ENCODE measurements at places on chromosomes 2 and 18.

DNA sequence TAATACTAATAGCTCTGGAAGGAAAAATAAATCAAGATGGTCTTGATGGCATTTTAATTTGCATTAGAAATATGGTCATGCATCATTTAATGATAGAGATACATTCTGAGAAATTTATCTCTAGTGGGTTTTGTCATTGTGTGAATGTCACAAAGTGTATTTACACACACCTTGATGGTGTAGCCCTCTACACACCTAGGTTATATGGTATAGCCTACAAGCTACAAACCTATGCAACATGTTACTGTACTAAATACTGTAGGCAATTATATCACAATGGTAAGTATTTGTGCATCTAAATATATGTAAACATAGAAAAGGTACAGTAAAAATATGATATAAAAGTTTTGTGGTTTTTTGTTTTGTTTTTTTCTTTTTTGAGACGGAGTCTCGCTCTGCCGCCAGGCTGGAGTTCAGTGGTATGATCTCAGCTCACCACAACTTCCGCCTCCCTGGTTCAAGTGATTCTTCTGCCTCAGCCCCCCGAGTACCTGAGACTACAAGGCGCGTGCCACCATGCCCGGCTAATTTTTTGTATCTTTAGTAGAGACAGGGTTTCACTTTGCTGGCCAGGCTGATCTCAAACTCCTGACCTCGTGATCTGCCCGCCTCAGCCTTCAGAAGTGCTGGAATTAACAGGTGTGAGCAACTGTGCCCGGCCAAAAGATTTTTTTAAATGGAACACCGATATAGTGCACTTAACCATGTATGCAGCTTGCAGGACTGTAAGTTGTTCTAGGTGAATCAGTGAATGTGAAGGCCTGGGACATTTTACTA, 83.7 kb upstream of the UBXN4 start:
- DNase-seq = peak; percentile 17

DNA sequence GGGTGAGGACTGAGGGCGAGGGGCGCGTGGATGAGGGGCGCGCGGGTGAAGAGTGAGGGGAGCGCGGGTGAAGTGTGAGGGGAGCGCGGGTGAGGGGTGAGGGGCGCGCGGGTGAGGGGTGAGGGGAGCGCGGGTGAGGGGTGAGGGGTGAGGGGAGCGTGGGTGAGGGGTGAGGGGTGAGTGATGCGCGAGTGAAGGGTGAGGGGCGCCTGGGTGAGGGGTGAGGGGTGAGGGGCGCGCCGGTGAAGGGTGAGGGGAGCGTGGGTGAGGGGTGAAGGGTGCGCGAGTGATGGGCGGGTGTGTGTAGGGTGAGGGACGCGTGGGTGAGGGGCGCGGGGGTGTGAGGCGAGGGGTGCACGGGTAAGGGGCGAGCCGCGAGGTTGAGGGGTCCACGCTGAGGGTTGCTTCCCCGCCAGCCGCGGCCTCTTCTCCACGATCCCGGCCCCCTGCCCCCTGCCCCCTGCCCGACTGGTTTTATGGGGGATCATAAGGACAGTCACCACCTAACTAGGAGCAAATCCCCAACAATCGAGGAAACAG, 1.1 kb upstream of the SLC66A2 start:
- no peak for DNase-seq

DNA sequence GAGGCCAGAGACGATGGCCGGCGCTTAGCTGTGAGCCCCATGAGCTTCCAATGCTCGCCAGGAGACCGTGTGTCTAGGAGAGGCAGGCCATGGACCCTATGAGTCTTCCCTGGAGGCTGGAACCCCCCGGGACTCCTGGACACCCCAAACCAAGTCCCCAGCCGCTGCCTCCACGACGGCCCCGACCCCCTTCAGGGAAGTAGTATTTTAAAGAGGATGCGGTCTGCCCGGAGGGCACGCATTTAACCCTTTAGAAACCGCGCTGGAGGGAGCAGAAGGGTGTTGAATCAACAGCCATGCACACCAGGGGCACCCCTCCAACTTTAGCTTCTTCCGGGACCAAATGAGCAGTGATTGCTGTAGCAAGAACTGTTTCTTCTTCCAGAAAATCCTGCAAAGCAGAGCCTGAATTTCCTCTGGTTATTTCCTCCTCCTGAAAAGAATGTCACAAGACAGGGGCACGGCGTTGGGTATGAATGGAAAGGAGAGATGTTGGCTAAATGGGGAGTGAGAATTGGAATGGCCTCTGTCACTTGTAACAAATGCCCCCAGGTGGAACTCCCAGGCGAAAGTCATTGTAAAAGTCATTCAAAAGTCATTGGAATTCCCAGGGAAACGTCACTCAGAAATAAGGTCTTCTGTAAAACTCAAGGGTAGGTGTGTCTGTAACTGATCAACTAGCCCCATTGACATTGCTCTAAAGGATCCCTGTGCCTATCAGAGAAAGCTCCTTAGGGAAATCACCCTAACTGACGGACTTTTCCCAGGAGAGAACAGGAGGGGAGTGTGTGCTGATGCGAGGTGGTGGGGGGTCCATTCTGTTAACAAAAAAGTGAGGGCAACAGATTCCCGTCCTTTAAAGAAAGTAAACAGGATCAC, 5.8 kb upstream of the GBX2 start:
- DNase-seq = no peak

DNA sequence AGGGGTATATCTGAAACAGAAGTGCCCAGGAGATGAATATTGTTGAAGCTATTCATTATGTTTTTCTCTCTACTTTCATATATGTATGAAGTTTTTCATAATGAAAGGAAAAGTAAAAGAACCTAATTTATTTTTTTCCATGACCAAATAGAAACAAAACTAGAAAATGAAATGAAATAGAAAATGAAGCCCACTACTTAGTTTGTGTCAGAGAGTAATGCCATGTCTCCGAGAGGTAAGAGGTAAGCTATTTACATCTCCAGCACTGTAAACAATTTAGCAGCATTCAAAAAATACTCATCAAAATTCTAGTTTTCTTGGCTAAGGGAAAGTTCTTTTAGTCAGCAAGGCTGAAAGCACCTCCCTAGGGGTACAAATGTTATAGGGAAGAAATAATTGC, 238.6 kb downstream of the PTH2R start:
- DNase-seq = no peak

DNA sequence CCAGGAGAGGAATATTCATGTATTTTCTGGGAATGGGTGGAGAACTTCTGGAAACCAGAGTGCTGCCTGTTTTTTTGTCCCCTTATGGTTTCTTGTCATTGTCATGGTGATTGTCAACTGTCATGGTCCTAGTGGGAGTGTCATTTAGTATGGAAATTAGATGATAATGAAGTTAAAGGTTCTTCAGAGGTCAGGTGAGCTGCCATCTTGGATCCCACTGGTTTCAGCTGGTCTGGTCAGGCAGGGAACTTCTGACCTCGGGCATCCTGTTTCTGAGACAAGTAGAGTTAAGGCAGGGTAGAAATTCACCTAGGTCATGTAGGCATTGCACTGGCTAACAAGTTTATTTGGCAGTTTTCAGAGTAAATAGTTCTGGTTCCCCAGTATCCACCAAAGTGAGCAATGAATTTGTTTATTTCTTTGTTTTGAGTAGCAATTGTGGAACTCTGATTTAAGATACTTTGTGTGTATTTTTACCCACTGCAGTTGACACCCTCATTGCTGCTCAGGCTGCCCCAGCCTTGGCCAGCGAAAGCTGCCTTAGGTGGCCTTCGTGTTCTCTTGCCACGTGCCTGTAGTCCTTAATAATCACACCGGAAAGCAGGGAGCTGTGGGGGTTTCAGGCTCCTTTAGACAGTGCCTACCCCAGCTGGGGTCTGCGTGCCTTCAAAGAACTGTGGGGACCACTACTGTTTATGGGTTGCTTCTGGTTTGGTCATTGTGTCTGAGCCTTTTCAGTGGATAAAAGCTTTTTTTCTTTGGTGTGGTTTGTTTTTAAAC, 48.7 kb downstream of the NCK2 start:
- DNase-seq = no peak

GRCh38 chr18:55794288-55795052, 206.5 kb upstream of the TCF4 start:
- no peak for DNase-seq

GRCh38 chr2:240567872-240568677, at the start of gene RNPEPL1:
Gene RNPEPL1, plus strand, starts transcription at chr2:240568484. Its CDS starts 103 bp downstream, at chr2:240568587.
- no peak for DNase-seq

DNA sequence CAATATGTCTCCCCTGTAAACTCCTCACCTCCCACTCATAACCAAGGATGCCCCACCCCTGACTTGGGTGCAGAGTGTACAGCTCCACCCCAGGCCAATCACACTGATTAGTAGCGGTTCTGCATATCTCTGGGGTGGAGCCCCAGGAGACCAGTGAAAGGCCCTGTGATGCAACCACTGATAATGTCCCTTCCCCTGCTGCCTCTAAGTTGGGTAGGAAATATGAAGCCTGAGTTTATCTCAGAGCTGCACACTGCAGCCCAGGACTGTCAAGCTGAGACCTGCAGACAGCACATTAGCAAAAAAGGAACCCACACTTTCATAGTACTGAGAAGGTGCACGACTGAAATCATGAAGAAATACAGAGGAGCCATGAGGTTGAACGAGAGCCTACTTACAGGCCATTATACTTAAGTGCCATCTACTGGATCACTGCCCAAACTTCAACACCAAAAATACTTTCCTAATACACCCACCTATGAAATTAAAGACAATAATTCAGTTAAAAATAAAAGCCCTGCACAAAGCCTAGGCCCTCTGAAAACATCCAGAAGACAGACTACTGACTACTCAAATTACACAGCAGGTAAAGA, 455.4 kb upstream of the LRRTM4 start:
- no peak for DNase-seq

DNA sequence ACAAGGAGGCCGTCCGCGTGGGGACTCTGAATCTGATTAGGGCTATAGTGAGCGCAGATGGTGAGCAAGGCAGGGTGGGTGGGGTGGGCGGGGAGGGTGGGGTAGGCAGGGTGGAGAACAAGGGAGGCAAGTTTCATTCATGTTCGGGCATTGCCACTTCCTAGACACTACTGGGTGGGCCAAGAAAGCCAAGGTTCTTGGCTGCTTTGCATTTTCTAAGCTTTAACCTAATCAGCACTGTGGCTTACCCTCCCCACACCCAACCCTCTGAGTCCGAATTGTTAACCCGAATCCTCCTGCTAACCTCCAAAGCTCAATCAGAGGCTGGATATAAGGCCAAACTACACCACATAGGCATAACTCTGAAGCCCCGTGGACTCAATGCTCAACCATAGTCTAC, 18.1 kb downstream of the MROH2A start:
- DNase-seq = no peak

DNA sequence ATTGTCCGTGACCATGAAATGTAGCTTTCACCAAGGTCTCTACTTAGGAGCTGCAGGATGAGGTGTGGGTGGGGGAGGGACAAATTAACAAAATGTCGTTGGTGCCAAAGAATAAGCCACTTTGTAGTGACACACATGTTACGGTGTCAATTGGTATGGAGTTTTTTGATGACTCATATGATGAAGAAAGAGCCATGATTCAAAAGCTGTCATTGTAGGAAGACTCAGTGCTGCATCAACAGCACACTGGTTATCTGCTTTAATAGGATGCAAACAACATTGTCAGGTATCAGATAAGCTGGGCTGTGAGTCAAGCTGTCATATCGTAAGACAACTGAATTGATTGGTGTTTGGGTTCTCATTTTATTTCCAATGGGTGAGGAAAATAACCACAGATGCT, 36.6 kb upstream of the BOD1L2 start:
- DNase-seq = no peak

- no peak for DNase-seq
These were observed 55.1 kb downstream of the INO80C start for GRCh38 chr18:35442701-35443100.

GRCh38 chr18:24306201-24306600, 91.4 kb downstream of the OSBPL1A start:
- no peak for DNase-seq

DNA sequence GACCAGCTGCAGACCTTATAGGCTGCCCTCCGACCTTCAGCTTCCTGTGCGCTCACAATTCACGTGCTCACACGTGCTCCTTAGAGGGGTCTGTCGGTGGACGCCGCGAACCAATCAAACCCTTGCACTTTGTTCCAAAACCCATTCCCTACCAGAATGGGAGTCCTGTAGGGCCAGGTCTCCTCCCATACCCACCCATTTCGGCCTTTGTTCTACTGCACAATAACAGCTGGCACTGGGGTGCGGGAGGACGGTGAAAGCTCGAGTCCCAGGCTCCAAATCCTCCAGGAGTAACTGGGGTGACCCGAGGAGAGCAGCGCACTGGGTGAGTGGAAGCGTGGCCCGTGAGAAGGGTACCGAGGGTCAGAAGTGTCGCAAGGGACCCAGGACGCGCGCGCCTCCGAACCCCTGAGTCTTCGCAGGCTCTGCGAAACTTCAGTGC, 13.0 kb downstream of the SIX3 start:
- DNase-seq = no peak

DNA sequence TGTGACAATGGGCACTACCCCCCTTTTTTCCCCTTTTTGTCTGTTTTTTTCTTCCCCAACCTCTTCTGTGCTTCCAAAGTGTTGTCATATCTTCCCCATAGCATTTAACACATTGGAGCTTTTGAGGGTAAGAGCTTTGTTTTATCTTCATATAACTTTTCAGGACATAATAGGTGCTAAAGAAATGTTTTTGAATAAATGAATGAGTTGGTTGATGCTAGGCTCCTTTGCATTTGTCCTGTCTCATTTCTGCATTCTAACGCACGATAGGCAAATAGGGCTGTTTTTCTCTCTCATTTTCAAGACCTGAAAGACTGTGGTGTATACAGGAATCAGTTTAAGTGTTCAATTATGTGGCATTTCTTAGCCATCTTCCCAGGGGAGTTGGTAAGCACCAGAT, 832 bp upstream of the COPS7B start:
- DNase-seq = no peak

GRCh38 chr2:184599054-184599871, 934 bp downstream of the ZNF804A start:
- no peak for DNase-seq

GRCh38 chr2:20567159-20567925, 83.6 kb downstream of the HS1BP3 start:
- no peak for DNase-seq

DNA sequence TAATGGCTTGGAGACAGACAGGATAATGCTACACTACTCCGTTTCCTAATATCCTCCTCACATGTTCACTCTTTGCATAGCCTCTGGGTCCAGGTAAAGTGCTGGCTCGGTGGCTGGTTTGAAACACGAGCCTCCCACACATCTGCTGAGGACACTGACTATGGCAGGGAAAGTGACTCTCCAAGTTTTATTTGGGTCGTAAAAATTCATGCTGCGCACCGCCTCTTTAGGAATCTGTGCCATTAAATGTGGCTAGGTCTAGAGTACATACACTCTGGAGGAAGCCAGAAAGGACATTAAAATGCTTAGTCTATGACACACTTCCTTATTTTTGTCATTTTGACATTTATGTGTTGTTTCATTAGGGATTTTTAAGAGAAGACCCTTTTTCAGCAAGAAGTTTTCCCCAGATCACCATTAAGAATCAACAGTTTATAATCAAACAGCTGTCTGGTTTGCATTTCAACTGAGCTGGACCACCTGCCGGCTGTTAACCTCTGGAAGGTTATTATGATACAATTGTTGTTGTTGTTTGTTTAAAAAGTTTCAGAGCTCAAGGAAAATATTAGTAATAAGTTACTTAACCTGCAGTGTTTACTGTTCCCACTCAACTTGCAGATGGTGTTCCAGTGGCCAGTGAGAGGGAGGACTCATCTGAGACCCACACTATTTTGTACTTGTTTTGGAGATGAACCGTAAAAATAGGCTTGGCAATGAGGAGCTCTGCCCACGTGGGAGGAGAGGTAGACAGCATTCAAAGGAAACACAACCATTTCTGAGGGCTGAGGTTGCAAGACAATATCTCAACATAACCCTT, 443.3 kb upstream of the MEIS1 start:
- no peak for DNase-seq

Measured in stimulated activated CD8-positive, alpha-beta memory T cell treated with anti-CD3 and anti-CD28 coated beads, Interleukin-4, amount 100 ng/mL, for 4 hours (primary cell).